Endodermal cell (in vitro differentiated cells): ENCODE measurements at places on chromosomes 2 and 18. TPM values are rescaled to one million over a fixed set of nuclear protein-coding genes. Genes with fewer than 3 reads are reported as not detected.

FAHD2A gene
- total RNA-seq = 46.1 and 49.4 TPM in 2 replicates

TFCP2L1 gene
- 2.4 to 3.7 TPM (median 3.3 TPM) in 3 replicates for total RNA-seq

COL4A4 gene
- total RNA-seq = 1.9 to 2.9 TPM (median 2.9 TPM) in 3 replicates

COBLL1 gene
- 13.2 and 17.3 TPM in 2 replicates for total RNA-seq

PRKD3 gene
- 91.1 and 94.4 TPM in 2 replicates for total RNA-seq

TMEM178A gene
- total RNA-seq = 4.5 and 5.5 TPM in 2 replicates

FAM110C gene
- 1.0 and 1.8 TPM in 2 replicates for total RNA-seq

- peaks cover 10% of the 10 kb centered on the region for H3K4me1 ChIP-seq
- H3K4me3 ChIP-seq = no peak overlapping the region
- H3K27ac ChIP-seq = no peak overlapping the region
- no peaks in the 10 kb centered on the region for H3K36me3 ChIP-seq
- DNase-seq = peak; percentile 90
Observed at GRCh38 chr18:45386041-45386655, 229.1 kb upstream of the SLC14A2 start.

- no peaks in the 10 kb centered on the region for H3K27me3 ChIP-seq
- H3K4me1 ChIP-seq = no peaks in the 10 kb centered on the region
- H3K27ac ChIP-seq = no peak overlapping the region
- H3K4me3 ChIP-seq = no peak overlapping the region
- H3K36me3 ChIP-seq = no peaks in the 10 kb centered on the region
- no peak for DNase-seq
Observed at GRCh38 chr2:101160454-101160853, 9.3 kb upstream of the TBC1D8 start.

DNA sequence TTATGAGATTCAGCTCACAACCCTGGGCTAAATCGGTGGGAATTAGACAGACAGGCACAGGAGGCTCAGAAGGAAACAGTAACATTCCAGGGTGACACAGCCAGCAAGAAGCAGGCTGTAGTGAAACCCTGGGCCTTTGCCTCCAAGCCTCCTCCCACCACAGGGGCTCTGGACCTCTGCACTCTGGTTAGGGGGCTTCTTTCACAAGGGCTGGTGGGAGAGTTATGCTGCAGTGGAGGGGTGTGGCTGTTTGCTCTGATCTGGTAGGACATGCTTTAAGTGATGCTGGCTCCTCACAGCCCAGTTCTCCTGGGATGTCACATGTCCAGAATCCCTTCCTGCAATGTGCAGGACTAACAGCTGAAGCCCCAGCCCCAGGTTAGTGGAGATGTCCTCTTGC lies 109.9 kb downstream of the TGFA start:
- DNase-seq = no peak
- H3K27me3 ChIP-seq = no peaks in the 10 kb centered on the region
- no peaks in the 10 kb centered on the region for H3K4me1 ChIP-seq
- no peak overlapping the region for H3K4me3 ChIP-seq

GRCh38 chr2:66137606-66138130 lies 297.3 kb upstream of the MEIS1 start:
- no peak overlapping the region for H3K27ac ChIP-seq
- H3K4me1 ChIP-seq = no peaks in the 10 kb centered on the region
- H3K4me3 ChIP-seq = no peak overlapping the region
- no peaks in the 10 kb centered on the region for H3K36me3 ChIP-seq
- DNase-seq = no peak
- no peaks in the 10 kb centered on the region for H3K27me3 ChIP-seq

DNA sequence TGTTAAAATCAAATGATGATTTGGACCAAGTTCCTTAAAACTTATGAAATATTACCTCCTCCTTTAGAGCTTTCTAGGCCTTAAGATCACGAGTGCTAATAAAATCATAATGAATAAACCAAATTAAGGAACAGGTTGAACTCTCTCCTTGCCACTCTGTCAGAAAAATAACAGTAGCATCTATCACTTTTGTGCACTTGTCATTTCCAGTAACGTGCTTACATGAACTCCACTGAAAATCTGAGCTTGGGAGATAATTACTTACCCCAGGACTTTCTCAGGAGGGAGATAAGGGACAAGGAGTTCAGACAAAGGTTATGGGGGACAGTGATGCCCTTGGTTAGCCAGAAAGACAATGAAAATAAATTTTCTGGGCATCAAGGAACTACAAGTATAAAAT lies 36.0 kb downstream of the EPB41L3 start:
- H3K4me1 ChIP-seq = no peaks in the 10 kb centered on the region
- no peaks in the 10 kb centered on the region for H3K27me3 ChIP-seq
- DNase-seq = no peak
- no peak overlapping the region for H3K4me3 ChIP-seq
- no peak overlapping the region for H3K27ac ChIP-seq

- H3K27ac ChIP-seq = no peak overlapping the region
- no peaks in the 10 kb centered on the region for H3K27me3 ChIP-seq
- no peak overlapping the region for H3K4me3 ChIP-seq
- H3K4me1 ChIP-seq = peaks cover 9% of the 10 kb centered on the region
Observed at GRCh38 chr18:41765460-41765859, 189.6 kb upstream of the PIK3C3 start.

DNA sequence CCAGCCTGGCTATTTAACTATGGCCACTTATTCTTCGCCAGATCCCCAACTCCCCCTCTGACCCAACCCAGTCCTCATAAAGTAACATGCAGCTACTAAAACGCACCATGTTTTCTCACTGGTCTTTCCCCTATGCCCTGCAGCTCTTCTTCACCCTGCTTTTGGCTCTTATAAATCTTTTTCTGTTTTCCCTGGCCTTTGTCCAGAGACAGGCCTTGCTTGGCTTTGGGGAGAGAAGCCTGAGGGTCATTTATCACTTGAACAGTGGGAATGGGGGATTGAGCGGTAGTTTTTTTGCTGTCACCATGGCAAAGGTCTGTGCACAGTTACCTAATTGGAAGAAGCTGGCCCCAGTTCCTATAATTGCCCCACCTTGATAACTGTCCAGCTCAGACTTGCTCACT lies 202.9 kb upstream of the NT5C1B start:
- no peak overlapping the region for H3K27ac ChIP-seq
- H3K4me1 ChIP-seq = no peaks in the 10 kb centered on the region
- no peak overlapping the region for H3K4me3 ChIP-seq
- no peaks in the 10 kb centered on the region for H3K36me3 ChIP-seq
- H3K27me3 ChIP-seq = peaks cover 33% of the 10 kb centered on the region

DNA sequence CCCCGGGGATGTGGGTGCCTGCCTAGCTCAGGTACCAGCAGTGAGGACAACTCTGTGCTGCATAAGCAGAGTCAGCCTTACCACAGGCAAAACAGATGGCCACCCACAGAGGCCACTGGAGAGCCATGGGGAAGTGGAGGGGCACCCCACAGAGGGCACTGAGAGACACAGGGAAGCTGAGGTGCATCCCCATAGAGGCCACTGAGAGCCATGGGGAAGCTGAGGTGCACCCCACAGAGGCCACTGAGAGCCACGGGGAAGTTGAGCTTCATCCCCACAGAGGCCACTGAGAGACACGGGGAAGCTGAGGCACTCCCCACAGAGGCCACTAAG lies 134.1 kb upstream of the EPAS1 start:
- peaks cover 2% of the 10 kb centered on the region for H3K4me1 ChIP-seq
- no peak for DNase-seq
- H3K27ac ChIP-seq = no peak overlapping the region
- no peaks in the 10 kb centered on the region for H3K36me3 ChIP-seq

DNA sequence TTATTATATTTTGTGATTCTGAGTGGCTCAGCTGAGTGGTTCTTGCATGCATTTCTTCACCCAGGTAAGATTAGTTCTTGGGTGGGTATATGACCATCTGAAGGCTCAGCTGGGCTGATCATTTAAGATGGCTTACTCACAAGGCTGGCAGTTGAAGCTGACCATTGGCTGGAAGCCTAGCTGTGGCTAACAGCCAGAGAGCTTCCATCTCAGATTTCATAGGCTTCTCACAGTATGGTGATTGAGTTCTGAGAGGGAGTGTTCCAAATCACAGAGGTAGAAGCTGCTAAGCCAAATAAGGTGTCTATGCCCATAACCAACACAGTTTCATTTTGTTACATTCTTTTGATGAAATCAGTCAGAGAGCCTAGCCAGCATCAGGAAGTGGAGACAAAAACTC lies 117.4 kb upstream of the RPRM start:
- H3K27ac ChIP-seq = no peak overlapping the region
- peak; percentile 47 for DNase-seq
- peak overlapping the region; percentile 16 for H3K4me3 ChIP-seq
- H3K4me1 ChIP-seq = peaks cover 5% of the 10 kb centered on the region
- H3K36me3 ChIP-seq = no peaks in the 10 kb centered on the region

GRCh38 chr2:234694244-234695013 lies 197.5 kb upstream of the ARL4C start:
- H3K36me3 ChIP-seq = no peaks in the 10 kb centered on the region
- no peak overlapping the region for H3K27ac ChIP-seq
- peak overlapping the region; percentile 75 for H3K4me3 ChIP-seq
- DNase-seq = peak; percentile 47
- H3K4me1 ChIP-seq = peaks cover 20% of the 10 kb centered on the region

DNA sequence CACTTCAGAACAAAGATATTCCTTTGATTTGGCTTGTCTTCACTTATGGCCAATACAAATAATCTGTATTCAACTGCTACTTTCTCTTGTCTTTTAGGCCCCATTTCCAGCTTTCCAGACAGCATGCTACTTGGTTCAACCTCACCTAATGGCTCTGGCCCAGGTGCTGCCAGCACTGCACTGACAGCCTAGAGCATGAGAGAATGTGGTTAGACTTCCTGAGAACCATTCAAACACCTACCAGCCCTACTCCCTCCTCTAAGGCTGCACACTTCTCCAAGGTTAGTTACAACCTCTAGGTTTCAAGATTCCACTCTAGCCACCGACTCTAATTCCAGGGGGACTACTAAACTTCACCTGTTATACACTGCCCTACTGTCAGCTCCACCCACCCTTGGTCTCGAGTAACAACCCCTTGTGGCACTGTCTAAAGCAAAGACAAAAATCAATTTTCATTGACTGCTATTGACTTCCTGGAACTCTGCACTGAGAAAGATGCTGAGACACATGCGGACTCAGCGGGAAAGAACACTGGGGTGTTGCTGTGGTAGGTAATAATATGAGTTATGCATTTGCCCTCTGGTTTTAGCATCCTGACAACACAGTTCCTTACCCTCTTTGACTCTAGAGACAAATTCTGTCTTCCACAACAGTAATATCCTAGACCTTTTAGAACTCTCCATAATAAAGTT lies 38.2 kb downstream of the PLEKHM3 start:
- H3K36me3 ChIP-seq = no peaks in the 10 kb centered on the region
- no peak overlapping the region for H3K27ac ChIP-seq
- DNase-seq = no peak
- H3K27me3 ChIP-seq = no peaks in the 10 kb centered on the region
- no peak overlapping the region for H3K4me3 ChIP-seq

DNA sequence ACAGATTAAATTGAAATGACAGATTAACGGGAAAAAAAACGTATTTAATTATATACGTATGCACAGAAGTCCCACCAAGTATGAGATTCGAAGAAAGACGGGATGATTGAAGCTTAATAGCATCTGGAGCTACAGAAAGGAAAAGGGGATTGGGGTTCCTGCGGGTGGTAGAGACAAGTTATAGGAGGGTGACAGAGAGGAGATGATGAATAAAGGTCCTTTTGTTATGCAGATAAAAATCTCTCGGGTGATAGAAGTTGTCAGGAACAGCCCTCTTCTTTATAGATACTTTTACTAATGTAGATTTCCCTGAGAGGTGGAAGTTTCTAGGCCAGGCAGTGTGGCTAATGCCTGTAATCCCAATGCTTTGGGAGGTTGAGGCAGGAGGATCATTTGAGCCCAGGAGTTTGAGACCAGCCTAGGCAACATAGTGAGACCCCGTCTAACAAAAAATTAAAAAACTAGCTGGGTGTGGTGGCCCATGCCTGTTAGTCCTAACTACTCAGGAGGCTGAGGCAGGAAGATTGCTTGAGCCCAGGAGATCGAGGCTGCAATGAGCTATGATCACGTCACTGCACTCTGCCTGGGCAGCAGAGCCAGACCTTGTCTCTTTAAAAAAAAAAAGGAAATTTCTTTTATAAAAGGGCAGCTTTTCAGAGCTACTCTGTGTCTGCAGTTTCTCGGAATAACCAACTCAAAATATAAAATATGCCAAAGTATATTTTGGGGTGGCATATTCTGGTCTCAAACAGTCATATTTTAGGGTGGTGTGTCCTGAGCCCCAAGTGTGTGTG lies 113.0 kb downstream of the STPG4 start:
- DNase-seq = no peak
- no peaks in the 10 kb centered on the region for H3K27me3 ChIP-seq
- peaks cover 12% of the 10 kb centered on the region for H3K4me1 ChIP-seq

- no peaks in the 10 kb centered on the region for H3K27me3 ChIP-seq
- no peak for DNase-seq
- no peaks in the 10 kb centered on the region for H3K4me1 ChIP-seq
- peaks cover 51% of the 10 kb centered on the region for H3K36me3 ChIP-seq
- H3K4me3 ChIP-seq = no peak overlapping the region
Observed at GRCh38 chr2:165902934-165903333, 50.6 kb downstream of the TTC21B start.

- H3K4me1 ChIP-seq = peaks cover 2% of the 10 kb centered on the region
- peak; percentile 59 for DNase-seq
- H3K36me3 ChIP-seq = peaks cover 21% of the 10 kb centered on the region
Observed at GRCh38 chr18:56637711-56638231, 621 bp downstream of the TXNL1 start.

GRCh38 chr18:59823596-59824195 lies 76.1 kb upstream of the PMAIP1 start:
- no peaks in the 10 kb centered on the region for H3K27me3 ChIP-seq
- H3K4me1 ChIP-seq = no peaks in the 10 kb centered on the region
- H3K36me3 ChIP-seq = no peaks in the 10 kb centered on the region
- H3K4me3 ChIP-seq = no peak overlapping the region
- no peak overlapping the region for H3K27ac ChIP-seq

- H3K36me3 ChIP-seq = no peaks in the 10 kb centered on the region
- H3K4me3 ChIP-seq = peak overlapping the region; percentile 86
- peaks cover 50% of the 10 kb centered on the region for H3K27me3 ChIP-seq
- no peak for DNase-seq
- no peak overlapping the region for H3K27ac ChIP-seq
Observed at GRCh38 chr18:65751155-65752085, 608 bp downstream of the CDH7 start.

DNA sequence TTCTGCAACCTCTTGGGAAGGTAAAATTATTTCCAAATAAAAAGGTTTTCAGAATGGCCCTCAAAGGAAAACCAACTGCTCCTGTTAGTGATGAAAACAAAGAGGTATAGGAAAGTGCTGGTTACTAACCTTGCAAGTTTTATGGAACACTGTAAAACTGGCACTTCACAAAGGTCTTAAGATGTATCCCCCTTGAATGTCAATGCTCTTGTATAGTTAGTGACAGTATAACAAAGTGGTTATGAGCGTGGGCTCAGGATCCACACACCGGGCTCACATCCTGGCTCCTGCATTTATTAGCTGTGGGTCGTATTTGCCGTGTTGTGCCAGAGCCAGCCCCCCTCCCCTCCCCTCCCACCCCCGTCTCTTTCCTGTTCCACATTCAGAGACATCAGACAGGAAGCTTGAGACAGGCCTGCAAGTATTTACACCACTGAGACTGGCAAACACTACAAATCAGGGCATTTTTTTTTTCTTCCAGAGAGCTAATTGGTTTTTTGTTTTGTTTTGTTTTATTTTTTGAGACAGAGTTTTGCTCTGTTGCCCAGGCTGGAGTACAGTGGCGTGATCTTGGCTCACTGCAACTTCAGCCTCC lies 9.2 kb upstream of the DNPEP start:
- DNase-seq = no peak
- no peaks in the 10 kb centered on the region for H3K27me3 ChIP-seq
- peaks cover 21% of the 10 kb centered on the region for H3K4me1 ChIP-seq
- H3K4me3 ChIP-seq = no peak overlapping the region
- H3K36me3 ChIP-seq = no peaks in the 10 kb centered on the region
